ENCODE measurements at places on chromosomes 7 and 10. TPM values are rescaled to one million over a fixed set of nuclear protein-coding genes. Genes with fewer than 3 reads are reported as not detected.
A peak's percentile ranks its signal among the peaks of the same experiment; 100 is the strongest.

- no peaks in the 10 kb centered on the region for H3K27me3 ChIP-seq
- H3K4me3 ChIP-seq, result peak overlapping the region; percentile 38
- DNase-seq, result no peak
- H3K4me1 ChIP-seq, result peaks cover 39% of the 10 kb centered on the region
- H3K36me3 ChIP-seq, result no peaks in the 10 kb centered on the region
- no peak overlapping the region for H3K27ac ChIP-seq
These were observed 2.6 kb downstream of the CLDN4 start for GRCh38 chr7:73833251-73833919.

GRCh38 chr10:2469802-2470201 is 597.5 kb upstream of the PFKP start:
- no peaks in the 10 kb centered on the region for H3K36me3 ChIP-seq
- no peaks in the 10 kb centered on the region for H3K27me3 ChIP-seq
- H3K4me1 ChIP-seq, result no peaks in the 10 kb centered on the region
- H3K4me3 ChIP-seq, result no peak overlapping the region
- no peak overlapping the region for H3K27ac ChIP-seq

GRCh38 chr10:85619832-85620231 is 746.8 kb downstream of the GRID1 start:
- H3K4me1 ChIP-seq, result peaks cover 5% of the 10 kb centered on the region
- H3K27me3 ChIP-seq, result no peaks in the 10 kb centered on the region
- H3K27ac ChIP-seq, result no peak overlapping the region

DNA sequence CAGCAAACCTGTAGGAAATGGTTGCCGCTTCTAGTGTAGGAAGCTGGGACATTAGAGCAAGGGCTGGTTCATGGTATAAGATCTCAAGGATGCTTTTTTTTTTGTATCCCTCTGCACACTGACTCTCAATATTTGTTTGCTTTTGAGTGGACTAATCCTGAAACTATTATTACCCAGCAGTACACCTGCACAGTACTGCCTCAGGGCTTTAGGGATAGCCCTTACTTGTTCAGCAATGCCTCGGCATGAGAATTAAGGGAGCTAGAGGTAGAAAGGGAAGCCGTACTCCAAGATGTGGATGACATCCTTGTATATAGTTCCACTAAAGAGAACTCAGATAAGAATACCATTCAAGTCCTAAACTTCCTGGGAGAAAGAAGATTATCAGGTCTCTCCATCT is 70.5 kb downstream of the COPG2 start:
- no peak overlapping the region for H3K27ac ChIP-seq
- no peaks in the 10 kb centered on the region for H3K36me3 ChIP-seq
- H3K27me3 ChIP-seq, result no peaks in the 10 kb centered on the region
- H3K4me1 ChIP-seq, result no peaks in the 10 kb centered on the region

DNA sequence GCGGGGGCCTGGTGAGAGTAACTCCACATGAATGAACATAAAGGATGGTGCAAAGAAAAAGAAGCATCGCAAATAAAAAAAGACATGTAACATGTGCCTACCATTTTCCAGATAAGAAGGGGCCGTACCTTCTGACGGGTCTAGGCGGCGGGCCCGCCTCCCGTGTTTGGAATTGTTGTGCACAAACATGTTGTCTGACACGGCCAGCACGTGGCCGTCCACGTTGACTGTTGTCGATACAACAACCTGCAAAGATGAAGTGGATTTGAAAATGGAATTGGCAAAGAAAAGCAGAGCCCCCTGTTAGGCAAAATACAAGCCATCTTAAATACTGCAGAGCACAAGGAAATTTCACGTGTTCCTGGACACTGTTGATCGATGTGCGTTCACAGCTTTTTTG is 90.7 kb downstream of the EBF3 start:
- no peaks in the 10 kb centered on the region for H3K4me1 ChIP-seq
- DNase-seq, result no peak
- no peak overlapping the region for H3K27ac ChIP-seq
- no peak overlapping the region for H3K4me3 ChIP-seq
- no peaks in the 10 kb centered on the region for H3K36me3 ChIP-seq

- no peaks in the 10 kb centered on the region for H3K4me1 ChIP-seq
- H3K27me3 ChIP-seq, result no peaks in the 10 kb centered on the region
- DNase-seq, result no peak
- H3K27ac ChIP-seq, result no peak overlapping the region
These were observed 1021.3 kb downstream of the XPNPEP1 start for GRCh38 chr10:108901781-108902618.

- peak overlapping the region; percentile 6 for H3K27ac ChIP-seq
- H3K27me3 ChIP-seq, result no peaks in the 10 kb centered on the region
- peak overlapping the region; percentile 40 for H3K4me3 ChIP-seq
- H3K4me1 ChIP-seq, result peaks cover 37% of the 10 kb centered on the region
- no peak for DNase-seq
These were observed 2.0 kb downstream of the PRR15 start for GRCh38 chr7:29565634-29565981.

The ASZ1 gene
- not detected for total RNA-seq

The ADARB2 gene
- 3.4 TPM for total RNA-seq

GRCh38 chr7:157442456-157442855 is 105.7 kb downstream of the DNAJB6 start:
- DNase-seq, result no peak
- H3K27ac ChIP-seq, result no peak overlapping the region
- no peaks in the 10 kb centered on the region for H3K4me1 ChIP-seq
- no peaks in the 10 kb centered on the region for H3K27me3 ChIP-seq
- H3K36me3 ChIP-seq, result no peaks in the 10 kb centered on the region
- H3K4me3 ChIP-seq, result no peak overlapping the region

- no peak for DNase-seq
- H3K4me1 ChIP-seq, result no peaks in the 10 kb centered on the region
- no peak overlapping the region for H3K27ac ChIP-seq
- H3K36me3 ChIP-seq, result no peaks in the 10 kb centered on the region
- no peaks in the 10 kb centered on the region for H3K27me3 ChIP-seq
- no peak overlapping the region for H3K4me3 ChIP-seq
These were observed 462.2 kb downstream of the AUTS2 start for GRCh38 chr7:70060298-70061068.

GRCh38 chr7:114689406-114689805 is 232.5 kb upstream of the MDFIC start:
- H3K27ac ChIP-seq, result no peak overlapping the region
- H3K27me3 ChIP-seq, result no peaks in the 10 kb centered on the region
- H3K36me3 ChIP-seq, result no peaks in the 10 kb centered on the region
- no peak overlapping the region for H3K4me3 ChIP-seq
- H3K4me1 ChIP-seq, result no peaks in the 10 kb centered on the region

GRCh38 chr7:28409716-28410627 is 2.3 kb upstream of the CREB5 start:
- H3K36me3 ChIP-seq, result no peaks in the 10 kb centered on the region
- peak overlapping the region; percentile 87 for H3K27ac ChIP-seq

- H3K27me3 ChIP-seq, result no peaks in the 10 kb centered on the region
- no peak overlapping the region for H3K27ac ChIP-seq
- no peaks in the 10 kb centered on the region for H3K36me3 ChIP-seq
- no peak for DNase-seq
- no peak overlapping the region for H3K4me3 ChIP-seq
These were observed 21.9 kb downstream of the ERLIN1 start for GRCh38 chr10:100163704-100164621.

DNA sequence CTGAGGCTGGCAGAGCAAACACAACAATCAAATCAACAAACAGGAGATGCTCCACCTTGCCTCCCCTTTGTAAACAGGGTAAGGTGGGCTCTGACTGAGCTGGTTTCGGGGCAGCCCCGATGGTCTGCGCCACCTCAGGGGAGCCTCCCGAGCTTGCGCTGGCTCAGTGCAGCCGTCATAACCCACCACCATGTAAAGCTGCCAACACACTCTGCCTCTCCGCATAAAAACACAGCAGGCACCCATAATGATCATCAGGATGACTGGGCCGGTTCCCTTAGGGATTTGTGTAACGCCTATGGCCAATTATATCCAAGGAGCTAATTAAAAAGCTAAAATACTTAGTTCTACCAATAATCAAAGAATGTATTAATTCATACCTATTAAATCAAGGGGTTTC is 124.5 kb downstream of the PRPF18 start:
- no peak overlapping the region for H3K4me3 ChIP-seq
- H3K4me1 ChIP-seq, result peaks cover 35% of the 10 kb centered on the region
- DNase-seq, result no peak
- H3K27ac ChIP-seq, result no peak overlapping the region
- no peaks in the 10 kb centered on the region for H3K36me3 ChIP-seq

DNA sequence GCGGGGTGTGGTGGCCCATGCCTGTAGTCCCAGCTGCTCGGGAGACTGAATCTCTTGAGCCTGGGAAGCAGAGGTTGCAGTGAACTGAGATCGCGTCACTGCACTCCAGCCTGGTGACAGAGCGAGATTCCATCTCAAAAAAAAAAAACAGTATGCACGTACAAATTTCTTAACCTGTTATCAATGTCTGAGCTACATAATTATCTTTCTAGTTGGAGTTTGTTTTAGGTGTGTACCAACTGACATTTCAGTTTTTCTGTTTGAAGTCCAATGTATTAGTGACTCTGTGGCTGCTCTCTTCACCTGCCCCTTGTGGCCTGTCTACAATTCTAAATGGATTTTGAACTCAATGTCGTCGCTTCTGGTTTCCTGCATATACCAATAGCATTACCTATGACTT is 40.3 kb downstream of the CD36 start:
- H3K4me1 ChIP-seq, result no peaks in the 10 kb centered on the region
- H3K27me3 ChIP-seq, result no peaks in the 10 kb centered on the region
- DNase-seq, result no peak
- no peak overlapping the region for H3K4me3 ChIP-seq
- H3K27ac ChIP-seq, result no peak overlapping the region

DNA sequence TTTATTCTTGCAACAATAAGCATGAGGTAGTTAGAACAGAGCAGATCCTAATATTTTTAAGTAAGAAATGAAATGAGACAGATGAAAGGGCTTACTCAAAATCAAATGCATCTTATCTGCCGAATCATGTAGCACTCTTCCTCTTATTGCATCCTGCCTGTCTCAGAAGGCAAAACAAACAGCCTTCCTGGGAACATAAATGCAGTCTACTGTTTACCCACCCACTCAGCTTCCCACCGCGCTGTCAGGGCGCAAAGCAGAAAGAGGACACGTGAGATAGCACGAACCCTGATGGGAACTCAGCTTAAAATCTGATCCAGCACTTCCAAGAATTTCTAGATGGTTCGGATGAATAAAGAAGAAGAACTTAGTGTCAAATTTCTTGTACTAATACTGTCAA is 114.4 kb upstream of the CDK1 start:
- no peaks in the 10 kb centered on the region for H3K4me1 ChIP-seq
- DNase-seq, result no peak
- H3K36me3 ChIP-seq, result no peaks in the 10 kb centered on the region
- H3K27me3 ChIP-seq, result no peaks in the 10 kb centered on the region
- no peak overlapping the region for H3K4me3 ChIP-seq

- H3K4me3 ChIP-seq, result no peak overlapping the region
- no peak overlapping the region for H3K27ac ChIP-seq
- no peaks in the 10 kb centered on the region for H3K36me3 ChIP-seq
- no peaks in the 10 kb centered on the region for H3K27me3 ChIP-seq
- no peaks in the 10 kb centered on the region for H3K4me1 ChIP-seq
These were observed 683.8 kb upstream of the ANKRD30A start for GRCh38 chr10:36441557-36441956.

DNA sequence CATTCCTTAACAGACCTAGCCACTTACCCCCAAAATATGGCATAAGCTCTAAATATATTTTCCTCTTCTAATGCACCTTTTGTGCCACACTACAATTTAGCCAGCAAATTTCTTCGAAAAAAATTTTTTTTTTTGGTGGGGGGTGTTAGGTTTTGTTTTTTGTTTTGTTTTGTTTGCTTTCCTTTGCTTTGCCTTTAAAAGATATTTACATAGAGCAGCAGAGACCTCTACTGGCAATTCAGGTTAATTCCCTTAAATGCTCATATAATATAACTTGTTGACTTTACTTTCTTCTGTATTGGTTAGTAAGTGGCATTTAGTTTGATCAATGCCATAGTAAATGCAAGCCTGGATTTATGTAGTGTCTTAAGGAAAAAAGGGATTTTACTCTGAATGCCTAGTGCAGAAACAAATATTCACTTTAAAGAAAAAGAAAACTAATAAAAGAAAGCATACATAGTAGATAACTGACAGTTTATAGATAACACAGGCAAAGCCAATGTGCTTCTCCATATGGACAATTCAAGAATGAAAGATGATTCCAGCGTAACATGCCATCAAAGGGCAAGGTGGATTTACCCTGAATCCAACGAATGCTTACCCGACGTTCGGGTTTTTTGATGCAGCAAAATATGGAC is 1250.6 kb downstream of the GATA3 start:
- H3K4me1 ChIP-seq, result no peaks in the 10 kb centered on the region
- no peaks in the 10 kb centered on the region for H3K36me3 ChIP-seq
- no peak overlapping the region for H3K4me3 ChIP-seq
- H3K27me3 ChIP-seq, result no peaks in the 10 kb centered on the region

- no peaks in the 10 kb centered on the region for H3K27me3 ChIP-seq
- no peaks in the 10 kb centered on the region for H3K36me3 ChIP-seq
- no peak overlapping the region for H3K4me3 ChIP-seq
- H3K4me1 ChIP-seq, result peaks cover 50% of the 10 kb centered on the region
These were observed 550.0 kb downstream of the TNS3 start for GRCh38 chr7:47031786-47032535.
